ENCODE measurements at places on chromosomes 3 and 15.

DNA sequence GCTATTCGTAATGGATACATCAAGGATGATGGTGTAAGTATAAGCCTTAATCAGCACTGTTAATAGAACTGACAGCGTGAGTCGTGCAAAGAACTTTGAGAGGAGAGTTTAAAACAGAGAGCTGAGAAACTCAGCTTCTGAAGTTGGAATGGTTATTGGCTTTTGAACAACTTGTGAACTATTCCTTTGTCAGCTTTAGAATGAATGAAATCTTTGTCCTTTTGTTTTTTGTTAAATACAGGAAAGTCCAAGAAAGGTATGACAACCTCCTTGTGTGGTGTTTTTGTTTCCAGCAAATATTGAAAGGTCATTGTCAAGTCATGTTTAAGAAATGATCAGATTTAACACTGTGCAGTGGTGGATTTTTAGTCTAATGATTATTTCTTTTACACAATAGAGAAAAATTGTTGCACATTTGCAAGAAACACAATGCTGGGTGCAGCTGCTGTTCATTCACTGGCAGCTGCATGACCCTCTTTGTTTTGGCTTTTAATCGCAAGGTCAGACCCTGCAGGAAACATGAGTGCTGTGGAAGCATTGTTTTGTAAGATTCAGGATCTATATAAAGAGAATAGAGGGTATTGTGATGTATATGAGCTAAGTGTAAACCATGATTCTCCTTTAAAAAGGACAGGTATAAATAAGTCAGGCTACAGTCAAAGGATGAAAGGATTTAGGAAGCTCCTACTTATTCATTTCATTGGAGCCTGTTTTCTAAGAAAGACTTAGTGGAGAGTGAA, 21.7 kb upstream of the ABHD10 start:
- no peak for DNase-seq

- no peak for DNase-seq
Measured at GRCh38 chr3:155184011-155184410, 103.9 kb downstream of the MME start.

- DNase-seq = no peak
Measured at GRCh38 chr3:128618398-128618726, 32.3 kb downstream of the RPN1 start.

DNA sequence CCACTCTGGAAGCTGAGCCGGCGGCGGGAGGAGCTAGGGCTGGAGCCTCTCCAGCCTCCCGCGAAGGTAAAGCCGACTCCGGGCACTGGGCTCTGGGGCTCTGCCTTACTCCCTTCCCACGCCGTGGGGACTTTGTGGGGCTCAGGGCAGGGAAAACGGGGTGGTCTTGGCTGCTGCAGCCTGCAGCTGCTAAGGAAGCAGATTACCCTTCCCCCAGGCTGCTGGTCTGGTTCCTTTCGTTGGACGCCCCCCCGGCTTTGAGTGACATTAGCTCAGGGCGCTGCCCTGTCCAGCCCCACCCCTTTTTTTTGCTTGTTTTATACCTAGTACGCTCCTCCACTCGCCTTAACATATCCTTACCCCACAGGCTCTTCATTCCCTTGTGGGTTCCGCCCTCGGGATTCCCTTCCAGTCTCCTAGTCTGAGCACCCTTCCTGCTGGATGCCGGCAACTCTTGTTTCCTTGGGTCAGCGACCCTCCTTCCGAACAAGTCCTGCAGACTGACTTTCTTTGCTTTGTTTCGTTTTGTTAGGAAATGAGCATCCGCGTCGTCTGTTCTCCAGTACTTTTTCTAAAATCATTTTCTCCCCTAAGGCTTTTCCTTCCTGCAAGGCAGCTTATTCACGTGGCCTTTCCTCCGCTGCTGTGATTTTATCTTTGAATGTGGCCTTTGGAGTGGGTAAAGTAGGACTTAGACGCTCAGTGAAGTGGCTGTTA, 551 bp downstream of the DNAJC13 start:
- DNase-seq = peak; percentile 44

GRCh38 chr15:81786776-81787175, 259.0 kb downstream of the MEX3B start:
- DNase-seq = no peak

GRCh38 chr15:59570315-59570714, 41.3 kb upstream of the GCNT3 start:
- no peak for DNase-seq

DNA sequence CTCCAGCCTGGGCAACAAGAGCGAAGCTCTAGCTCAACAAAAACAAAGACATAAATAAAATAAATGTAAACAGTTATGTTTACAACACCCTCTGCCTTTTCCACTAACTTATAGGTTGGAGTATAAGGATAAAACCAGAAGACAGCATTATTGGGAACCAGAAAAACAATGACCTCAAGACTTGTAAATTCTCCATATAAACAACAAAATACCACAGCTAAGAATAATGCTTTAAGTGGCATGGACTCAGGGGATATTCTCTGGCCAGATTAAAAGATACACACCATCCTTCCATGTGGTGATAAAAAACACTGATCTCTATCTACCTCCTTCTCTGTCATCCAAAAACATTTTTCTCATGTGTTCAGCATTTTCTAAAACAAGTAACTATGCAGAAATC, 500.6 kb downstream of the MAGI1 start:
- DNase-seq = no peak

GRCh38 chr3:8937064-8938020, 25.9 kb downstream of the RAD18 start:
- DNase-seq = no peak

Measured in activated T-helper 1 cell treated with anti-CD3 and anti-CD28 coated beads, Interleukin-12 subunit alpha, Interleukin-12 subunit beta, Interleukin-2, Interleukin-4 antibody, amounts not matched to agents 30 ng/mL and 10 ng/mL and 1 ng/mL, durations not matched to agents 14 hours and 24 hours and 36 hours (primary cell).